ENCODE measurements at places on chromosomes 16 and 17.

GRCh38 chr16:21642861-21643260 is 9.5 kb downstream of the IGSF6 start:
- no peak for DNase-seq

GRCh38 chr17:11105141-11105540 is 135.9 kb upstream of the SHISA6 start:
- no peak for DNase-seq

DNA sequence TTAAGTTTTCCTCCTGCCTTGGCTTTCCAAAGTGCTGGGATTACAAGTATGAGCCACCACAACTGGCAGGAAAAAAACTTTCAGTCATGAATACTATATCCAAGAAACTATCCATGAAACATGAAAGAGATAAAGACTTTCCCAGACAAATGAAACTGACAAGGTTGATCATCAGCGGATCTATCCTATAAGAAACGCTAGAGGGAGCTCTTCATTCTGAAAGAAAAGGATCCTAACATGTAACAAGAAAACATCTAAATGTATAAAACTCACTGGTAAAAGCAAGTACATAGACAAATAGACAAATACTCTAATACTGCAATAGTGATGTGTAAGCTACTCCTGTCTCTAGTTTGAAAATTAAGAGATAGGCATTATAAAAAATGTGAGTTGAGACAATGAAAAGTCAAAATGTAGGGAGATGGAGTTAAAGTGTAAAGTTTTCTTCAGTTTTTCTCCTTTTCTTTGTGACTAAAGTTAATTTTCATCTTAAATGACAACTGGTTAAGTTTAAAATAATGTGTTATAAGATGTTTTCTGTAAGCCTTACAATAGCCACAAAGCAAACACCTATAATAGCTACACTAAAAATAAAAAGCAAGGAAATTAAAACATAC is 79.6 kb upstream of the TEKT1 start:
- DNase-seq: peak; percentile 55

DNA sequence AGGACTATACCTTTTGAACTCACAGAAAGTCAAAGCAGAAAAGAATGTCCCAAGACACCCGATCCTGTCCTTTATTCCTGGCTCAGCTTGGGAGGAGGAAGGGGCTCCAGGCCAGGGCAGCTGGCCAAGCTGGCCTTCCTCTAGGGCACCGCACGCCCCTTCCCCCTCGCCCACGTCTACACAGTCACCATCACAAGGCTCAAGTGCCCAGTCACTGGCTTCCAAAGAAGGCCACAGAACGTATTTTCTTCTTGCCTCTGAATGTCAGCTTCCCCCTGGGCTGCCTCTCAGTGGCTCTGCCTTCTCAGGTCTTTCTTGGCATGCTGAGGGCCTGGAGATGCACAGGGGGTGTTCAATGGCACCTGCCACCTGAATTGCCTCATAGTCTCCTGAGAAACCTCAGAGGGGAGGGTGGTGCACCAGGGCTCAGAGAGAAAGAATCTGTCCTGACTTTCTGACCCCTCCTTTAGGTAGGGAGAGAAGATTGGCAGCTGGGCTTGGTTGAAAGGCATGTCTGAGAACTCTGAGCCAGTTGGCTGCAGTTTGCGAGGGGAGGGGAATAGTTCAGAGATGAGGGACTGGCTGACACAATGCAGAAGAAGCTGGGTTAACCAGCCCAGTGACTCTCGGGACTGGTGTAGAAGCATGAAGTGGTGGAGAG is 2.1 kb downstream of the DHRS11 start:
- DNase-seq: no peak

DNA sequence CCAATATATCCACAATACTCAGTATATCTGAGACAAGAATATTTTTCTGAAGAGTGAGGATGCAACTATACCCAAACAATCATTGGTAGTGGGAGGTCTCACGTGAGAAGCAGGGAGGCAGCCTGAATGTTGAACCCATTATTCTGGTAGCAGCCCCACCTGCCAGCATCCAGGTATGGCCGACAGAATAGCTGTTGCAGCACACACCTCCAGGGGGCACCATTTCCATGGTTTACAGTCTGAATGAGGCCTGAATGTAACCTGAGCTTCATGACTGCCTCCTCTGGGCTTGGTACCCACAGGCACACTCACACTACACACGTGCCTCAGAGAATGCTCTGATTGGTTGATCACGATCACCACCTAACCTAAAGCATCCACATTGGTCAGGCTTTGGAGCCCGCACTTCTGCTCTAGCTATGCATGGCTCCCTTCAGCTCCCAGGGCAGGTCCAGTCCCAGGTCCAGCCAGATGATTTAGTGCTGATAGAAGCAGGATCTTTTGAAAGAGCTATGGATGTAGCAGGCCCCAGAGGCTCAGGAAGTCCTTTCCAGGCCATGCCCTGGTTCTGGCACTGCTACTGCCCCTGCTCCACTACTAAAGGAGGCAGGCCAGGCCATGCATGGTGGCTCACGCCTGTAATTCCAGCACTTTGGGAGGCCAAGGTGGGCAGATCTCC is 11.0 kb upstream of the CBFB start:
- peak; percentile 87 for DNase-seq

- DNase-seq: no peak
Measured at GRCh38 chr17:32596206-32596605, 109.4 kb downstream of the CDK5R1 start.

DNA sequence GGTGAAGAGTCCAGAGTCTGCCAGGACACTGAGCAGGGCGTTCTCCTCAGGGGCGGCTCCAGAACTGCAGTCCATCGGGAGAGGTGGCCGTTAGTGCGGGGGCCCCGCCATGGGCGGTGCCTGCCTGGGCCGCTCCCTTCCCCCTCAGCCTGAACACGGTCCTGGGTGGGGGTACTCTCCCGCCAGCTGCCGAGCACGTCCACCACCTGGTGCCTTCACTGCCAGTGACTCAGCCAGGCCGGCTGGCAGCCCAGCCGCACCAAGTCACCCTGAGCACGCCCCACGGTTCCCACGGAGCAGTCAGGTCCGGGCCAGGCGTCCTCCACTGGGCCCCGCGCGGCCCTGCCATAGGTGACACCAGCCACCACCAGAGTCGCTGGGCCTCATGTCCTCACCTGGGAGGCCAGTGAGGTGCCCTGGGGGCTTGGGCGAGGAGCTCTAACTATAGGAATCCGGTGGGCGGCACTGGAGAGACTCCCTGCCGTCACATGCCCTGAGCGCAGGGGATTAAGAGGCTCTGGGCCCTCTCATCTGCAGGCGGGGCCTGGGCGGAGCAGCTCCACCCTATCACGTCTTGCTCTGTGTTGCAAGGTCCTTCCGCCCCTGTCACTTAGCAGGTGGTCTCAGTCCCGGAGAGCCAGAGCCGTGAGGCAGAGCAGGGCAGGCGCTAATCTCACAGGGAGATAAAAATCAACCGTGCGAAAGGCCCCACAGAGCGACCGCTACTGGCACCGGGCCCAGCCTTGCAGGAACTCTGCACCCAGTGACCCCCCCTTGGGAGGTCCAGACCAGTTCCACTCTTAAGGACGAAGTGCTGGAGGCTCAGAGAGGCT is 14.3 kb downstream of the PIEZO1 start:
- no peak for DNase-seq

- DNase-seq: no peak
Measured at GRCh38 chr16:84544031-84544773, 39.7 kb upstream of the MEAK7 start.

DNA sequence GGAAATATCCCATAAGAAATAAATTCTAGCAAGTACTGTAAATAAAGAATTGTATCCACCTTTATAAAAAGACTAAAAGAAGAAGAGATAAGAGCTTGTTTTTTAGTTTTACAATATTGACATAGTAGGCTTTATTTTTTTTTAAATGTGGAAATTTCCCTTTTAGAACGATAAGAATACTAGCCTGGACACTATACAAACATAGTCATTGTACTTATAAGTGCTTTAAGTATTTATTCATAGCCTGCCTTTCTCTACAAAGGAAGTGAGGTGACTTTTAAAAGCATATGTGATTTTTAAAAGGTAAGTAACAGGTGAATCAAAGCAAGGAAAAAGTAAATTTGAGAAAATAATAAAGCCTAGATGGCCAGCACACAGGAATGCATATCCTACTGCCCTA is 17.7 kb downstream of the TOX3 start:
- no peak for DNase-seq

- DNase-seq: no peak
Measured at GRCh38 chr16:2691491-2692248, 9.3 kb downstream of the KCTD5 start.

DNA sequence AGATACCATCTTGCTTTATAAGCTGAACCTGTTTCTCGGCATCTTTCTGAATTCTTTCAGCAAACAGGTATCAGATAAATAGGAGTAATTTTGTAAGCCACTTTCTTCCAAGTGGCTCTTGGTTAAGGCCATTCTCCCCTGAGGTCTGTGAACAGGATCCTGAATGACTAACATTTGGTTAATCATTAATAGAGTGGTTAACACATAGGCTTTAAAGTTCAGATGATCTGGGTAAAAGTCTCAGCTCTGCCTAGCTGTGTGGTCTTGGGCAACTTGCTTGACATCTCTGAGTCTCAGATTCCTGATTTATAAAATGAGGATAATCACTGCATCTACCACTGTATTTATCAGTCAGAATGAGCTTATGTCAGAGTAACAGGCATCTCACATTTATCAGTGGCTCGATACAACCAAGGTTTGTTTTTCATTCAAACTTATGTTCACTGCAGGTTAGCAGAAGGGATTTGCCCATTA is 44.4 kb upstream of the ANKFN1 start:
- no peak for DNase-seq

- no peak for DNase-seq
Measured at GRCh38 chr17:81808778-81809555, 5.0 kb downstream of the GCGR start.

DNA sequence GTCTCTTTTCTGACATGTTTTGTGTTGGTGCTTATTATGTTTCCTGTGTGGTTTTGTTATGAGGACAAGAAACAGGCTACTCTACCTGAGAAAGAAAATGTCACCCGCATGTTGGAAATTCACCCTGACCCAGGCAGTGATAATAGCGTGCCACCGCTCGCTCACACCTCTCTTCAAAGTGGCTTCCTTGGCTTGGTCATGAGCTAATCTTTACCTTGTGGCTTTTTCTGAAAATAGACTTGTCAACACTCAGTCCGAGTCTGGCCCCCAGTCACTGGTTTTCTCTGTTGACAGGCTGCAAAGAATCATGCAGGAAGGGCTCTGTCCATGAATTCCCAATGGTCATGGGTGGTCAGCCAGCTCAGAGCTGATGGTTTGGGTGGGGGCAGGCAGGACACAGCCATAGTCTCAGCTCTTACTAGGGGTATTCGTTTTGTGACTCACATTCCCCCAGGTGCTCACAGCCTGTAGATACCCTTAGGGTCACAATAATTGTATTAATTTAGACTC is 121.3 kb upstream of the CACNG5 start:
- DNase-seq: no peak

DNA sequence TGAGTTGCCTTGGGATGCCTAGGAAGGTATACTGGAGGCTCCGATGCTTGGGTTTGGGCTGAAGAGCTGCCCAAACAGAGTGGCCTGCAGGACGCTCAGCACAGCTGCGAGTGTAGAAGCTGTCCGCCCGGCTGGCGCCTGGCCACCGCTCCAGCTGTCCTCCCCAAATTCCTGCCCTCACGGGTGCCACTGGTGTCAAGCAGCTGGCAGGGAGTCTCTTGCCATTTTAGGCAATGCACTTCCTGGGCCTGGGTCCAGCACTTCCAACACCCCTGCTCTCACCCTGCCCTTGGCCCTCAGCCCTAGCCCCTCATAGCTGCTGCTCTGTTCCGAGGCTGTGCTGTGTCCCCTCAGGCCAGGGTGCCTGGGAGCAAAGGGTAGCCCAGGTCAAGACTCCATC is 5.2 kb upstream of the PKMYT1 start:
- DNase-seq: no peak

DNA sequence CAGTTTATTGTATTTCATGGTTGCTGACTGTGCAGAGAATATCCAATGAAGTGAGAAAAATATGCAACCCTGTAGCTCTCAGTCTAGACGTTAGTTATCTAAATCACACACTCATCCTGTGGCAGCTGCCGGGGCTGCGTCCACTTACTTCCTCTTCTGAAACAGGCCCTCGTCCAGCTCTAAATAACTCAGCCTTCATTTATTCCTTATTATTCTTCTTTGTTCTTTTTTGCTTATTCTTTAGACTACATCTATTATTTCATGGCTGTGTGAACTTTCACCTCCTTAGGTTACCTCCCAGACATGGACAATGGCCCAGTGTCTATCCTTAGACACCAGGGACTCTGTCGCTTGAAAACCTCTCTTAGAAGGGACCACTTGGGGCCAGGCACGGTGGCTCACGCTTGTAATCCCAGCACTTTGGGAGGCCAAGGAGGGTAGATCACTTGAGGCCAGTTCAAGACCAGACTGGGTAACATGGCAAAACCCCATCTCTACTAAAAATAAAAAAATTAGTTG is 3.4 kb upstream of the THUMPD1 start:
- no peak for DNase-seq

DNA sequence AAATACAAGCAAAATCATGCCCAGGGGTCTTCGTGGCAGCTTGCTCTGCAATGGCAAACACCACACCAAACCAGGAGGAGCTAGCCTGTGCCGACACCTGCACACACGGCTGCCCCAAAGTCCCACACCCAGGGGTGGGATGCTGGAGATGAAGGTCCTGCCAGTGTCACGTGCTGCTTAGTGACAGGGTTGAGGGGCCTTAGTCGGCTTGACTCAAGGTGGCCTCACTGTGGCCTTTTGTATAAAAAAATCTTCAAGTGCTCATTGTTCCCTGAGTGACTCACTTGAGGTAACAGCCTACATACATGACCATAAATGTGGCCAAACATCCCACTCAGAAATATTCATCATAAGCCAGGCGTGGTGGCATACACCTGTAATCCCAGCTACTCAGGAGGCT is 7.3 kb downstream of the TRIM65 start:
- DNase-seq: no peak

GRCh38 chr17:80762076-80762475 is 217.4 kb downstream of the RPTOR start:
- no peak for DNase-seq

- DNase-seq: no peak
Measured at GRCh38 chr17:48299760-48300159, 130.3 kb downstream of the SKAP1 start.

DNA sequence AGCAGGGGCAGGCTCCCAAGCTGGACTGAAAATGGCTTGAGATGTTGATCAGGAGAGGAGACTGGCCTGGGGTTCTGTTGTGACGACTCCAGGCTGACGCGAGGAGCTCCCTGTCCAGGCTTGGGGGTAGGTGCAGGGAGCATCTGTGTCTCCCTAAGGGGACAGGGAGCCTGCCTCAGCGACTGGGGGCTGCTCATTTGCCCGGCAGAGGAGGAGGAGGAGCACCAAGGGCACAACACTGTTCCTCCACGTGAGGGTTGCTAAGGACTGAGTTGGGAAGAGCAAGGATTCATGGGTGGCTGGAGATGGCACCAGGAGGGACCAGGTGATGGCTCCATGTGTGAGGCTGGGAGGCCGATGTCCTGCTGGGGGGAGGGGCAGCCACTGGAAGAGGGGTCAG is 53.3 kb downstream of the USP22 start:
- DNase-seq: no peak

Measured in AG10803 (cell line).